ENCODE measurements at places on chromosomes 5 and 9.

- DNase-seq = peak; percentile 53
Measured at GRCh38 chr5:135208903-135209721, 175.1 kb upstream of the PITX1 start.

DNA sequence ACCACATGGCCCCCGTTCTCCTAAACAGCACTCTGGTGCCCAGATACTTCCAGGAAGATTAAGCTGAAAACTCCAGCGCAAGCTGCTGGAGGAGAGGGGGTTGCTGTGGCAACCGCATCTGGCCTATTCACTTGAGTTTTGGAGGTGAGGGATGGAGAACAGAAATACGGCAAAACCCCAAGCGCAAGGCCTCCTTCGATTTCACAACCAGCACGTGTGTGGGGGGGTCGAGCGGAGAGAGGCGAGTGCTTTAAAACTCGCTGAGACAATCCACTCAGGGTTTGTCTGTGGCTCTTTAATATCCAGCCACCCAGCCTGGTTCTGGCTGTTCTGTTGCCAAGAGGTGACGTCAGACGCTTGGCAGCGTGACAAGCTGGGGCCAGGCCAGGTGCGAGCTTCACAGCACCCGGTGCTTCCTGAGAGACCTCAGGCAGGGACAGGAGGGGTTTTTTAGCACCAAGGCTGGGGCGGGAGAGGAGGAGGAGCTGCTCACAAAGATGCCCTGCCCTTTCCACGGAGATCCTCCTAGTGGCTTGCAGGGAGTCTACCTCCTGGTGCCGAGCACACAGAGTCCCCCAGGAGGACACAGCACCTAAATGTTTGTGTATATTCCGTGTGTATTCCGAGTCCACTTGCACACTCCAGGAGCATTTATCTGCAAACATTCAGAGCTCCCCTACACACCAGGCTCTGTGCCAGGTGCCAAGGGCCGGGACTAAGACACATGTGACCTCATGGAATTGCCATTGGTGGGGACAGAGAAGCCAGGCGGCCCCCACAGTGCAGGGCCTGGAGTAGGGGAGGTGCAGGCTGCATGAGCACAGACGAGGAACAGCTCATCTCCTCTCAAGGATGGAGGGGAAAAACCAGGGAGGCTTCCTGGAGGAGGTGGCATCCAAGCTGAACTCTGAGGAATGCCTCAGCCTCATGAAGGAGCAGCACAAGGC, 194.6 kb downstream of the OLFM1 start:
- DNase-seq = peak; percentile 59

DNA sequence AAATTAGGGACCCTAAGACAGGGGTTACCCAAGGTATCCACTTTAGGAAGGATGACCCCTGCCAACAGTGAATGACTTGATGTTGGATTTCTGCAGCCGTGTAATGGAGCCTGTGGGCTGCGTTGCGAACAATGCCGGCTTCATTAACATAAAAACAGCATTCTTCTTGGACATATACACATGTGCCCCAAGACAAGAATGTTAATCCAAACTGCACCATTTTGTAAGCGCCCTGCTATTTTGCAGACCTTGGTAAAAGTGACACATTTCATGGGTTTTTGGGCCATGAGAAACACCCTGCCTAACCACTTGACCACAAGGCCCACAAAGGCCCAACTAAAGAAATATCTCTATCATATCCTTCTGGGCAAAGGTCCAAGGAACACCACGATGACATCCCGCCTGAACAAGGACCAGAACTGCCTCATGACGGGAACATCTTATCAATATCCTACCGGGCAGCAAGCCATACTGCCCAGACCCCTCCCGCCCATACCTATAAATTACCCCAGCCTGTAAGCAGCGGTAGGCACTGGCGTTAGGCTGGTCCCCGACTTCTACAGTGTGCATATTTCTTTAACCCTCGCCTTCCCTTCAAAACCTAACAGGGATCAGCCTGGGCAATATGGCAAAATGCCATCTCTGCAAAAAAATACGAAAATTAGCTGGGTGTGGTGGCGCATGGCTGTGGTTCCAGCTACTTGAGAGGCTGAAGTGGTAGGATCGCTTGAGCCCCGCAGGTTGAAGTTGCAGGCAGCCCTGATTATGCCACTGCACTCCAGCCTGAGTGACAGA, 9.7 kb upstream of the PDCD1LG2 start:
- no peak for DNase-seq

DNA sequence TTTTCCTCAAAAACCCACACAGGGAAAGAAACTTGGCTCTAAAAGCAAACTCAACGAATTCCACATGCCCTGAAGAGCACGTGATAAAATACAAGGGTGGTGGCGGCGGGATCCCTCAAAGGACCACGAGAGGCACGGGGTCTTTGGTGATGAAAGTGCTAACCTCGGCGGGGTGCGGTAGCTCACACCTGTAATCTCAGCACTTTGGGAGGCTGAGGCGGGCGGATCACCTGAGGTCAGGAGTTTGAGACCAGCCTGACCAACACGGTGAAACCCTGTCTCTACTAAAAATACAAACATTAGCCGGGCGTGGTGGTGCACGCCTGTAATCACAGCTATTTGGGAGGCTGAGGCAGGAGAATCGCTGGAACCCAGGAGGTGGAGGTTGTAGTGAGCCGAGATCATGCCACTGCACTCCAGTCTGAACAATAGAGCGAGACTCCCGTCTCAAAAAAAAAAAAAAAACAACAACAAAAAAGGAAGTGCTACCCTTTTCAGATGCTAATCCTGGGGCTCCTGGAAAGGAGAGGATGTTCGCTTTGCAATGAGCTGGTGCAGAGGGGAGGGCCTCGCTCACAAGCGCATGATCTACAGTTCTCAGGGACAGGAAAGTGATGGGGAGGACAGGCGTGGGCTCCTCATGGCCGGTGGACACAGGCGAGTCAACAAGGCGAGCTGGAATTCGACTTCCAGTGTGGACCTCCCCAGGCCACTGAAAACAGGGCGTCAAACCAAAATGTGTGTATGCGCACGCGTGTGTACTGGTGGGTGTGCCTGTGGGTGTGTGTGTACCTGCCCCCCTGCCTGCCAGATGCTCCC, 54.1 kb downstream of the USP20 start:
- no peak for DNase-seq

DNA sequence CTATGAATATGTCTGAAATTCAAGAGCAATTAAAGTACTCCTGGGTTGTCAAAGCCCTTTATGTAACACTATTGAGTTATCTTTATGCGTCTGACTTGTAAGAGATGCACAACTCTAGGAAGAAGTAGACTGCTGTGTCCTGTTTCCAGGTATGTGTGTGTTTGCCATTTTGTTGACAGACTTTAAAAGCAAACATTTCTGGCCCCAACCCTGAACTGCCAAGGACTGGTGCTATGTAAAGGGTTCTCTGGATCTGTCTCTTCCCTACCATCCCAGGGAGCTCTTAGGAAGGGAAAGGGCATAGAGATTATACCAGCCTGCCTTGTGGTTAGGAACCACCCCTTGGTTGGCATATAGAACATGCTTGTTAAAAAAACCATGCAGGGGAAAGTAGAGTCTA, 12.1 kb downstream of the SLC22A5 start:
- DNase-seq = no peak

- DNase-seq = no peak
Measured at GRCh38 chr5:125486634-125487033, 740.2 kb upstream of the ZNF608 start.

DNA sequence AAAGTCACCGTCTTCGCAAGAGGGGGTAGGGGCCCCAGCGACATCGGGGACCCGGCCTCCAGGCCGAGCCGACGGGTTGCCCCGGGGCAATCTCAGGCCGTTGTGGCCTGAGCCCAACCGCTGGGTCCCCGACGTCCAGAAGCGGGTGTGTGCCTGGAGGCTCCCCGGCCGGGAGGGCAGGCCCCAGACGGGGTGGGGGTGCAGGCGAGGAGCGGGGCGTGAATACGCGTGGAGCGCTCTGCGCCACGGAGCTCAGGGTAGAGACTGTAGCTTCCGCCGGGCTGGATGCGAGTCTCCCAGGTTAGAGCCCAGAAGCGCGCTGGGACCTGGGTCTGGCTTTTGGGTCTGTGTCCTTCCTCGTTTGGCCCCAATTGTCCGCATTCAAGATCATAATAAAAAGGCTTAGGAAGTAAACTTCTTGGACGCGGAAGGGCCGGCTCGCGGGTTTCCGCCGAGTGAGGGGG, 3.5 kb downstream of the BARX1 start:
- DNase-seq = no peak

DNA sequence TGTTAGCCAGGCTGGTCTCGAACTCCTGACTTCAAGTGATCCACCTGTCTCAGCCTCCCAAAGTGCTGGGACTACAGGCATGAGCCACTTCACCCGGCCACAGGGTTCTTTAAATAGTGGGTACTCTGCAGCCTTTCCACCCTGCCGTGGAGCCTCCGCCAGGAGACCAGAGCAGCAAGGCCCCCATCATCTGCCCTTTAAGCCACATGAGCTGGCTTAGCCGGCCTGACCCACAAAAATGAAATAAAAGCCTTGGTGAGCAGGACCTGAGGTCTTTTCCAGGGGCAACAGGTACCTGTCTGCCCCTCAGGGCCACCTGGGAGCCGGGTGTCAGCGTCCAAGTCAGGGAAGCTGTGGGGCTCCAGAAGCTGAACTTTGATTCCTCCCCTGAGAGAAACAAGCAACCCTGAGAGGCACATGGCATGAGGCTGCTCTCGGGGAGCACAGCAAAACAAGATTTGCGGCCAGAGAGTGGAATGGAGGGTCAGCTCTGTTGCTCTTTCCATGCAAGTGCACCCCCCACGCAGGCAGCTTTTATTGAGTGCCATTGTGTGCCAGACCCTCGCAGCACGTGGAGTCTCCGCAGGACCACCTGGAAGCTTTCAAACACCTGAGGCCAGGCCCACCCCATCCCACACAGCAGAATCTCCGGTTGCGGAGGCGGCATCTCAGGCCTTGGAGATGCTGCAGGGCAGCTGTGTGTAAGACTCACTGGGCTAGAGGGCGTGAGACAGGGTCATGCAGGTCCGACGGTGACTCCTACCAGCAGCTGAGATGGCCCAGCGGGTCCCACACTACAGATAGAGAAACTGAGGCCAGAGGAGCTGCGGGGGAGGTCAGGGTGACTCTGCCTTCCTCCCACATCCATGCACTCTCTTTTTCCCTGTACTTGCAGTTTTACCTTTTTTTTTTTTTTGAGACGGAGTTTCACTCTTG, 4.8 kb upstream of the WNK2 start:
- no peak for DNase-seq

DNA sequence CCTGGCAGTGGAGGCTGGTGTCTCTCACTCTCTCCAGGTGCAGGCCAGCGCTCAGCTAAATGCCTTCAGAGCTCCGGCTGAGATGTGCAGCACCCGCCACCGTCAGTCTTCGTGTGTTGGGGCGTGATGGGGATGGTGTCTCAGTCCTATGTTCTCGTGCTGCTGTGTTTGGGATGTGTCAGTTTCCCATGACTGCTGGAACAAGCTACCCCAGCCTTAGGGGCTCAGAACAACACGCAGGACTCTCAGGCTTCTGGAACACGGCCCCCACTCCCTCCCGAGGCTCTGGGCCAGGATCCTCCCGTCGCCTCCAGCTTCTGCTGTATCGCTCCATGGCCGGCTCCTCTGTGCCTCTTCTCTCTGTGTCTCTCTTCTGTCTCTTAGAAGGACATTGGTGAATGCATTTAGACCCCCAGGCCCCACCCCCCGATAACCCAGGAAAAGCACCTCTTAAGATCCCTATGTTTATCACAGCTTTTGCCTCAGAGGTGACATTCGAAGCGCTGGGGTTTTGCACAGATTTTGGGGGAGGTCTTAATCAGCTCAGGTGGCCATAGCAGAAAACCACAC, 9.6 kb upstream of the CEP72 start:
- no peak for DNase-seq

Data from LoVo (cell line).